ENCODE measurements at places on chromosomes 6 and 20.
A peak's percentile ranks its signal among the peaks of the same experiment; 100 is the strongest.

DNA sequence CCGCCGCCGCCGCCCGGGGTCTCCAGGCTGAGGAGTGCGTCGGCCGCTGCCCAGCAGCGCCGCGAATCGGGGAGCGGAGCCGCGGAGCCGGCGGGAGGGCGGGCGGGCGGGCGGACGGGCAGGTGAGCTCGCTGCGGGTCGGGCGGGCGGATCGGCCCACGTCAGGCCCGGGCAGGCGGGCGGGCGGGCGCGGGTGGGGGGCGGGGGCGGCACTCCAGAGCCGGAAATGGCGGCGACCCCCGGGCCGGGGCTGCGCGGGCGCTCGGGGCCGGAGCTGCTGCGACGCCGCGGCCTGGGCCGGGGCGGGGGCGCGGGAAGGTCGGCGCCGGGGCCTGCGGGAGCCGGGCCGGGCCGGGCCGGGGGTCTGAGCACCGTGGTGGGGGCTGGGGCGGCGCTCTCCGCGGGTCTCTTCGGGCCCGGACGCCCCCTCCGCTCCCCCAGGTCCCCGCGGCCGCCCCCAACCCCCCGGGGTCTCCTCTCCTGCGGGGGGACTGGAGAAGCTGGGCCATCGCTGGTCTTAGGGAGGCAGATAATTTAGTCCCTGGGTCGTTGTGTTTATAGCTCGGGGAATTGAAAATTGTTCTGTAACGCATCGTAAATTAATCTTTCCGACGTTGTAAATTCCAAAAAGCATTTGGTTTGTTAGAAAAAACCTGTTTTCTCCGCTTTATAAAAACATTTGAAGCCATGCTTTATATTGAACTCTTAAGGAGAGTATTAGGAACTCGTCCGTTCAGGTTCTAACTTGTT is 451 bp downstream of the DNAJC5 start:
- DNase-seq, result no peak

- no peak for DNase-seq
These were observed 24.8 kb downstream of the MTCL3 start for GRCh38 chr6:127494240-127494767.

DNA sequence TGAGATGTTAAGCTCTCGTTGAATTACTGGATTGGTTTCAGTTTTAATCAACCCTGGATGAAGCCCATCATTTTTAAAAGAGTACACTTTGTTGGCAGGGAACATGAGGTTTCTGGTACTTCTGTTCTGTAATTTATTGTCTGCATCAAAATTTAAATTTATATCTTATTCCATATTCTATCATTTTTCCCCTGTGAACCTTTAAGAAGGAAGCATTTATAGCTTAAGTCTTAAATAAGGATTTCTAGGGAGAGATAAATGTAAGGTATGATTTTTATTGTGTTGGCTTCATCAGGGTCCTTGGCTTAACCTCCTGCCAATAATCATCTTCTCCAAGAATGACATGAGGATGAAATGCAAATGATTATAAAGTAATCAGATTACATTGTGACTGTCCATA is 40.6 kb downstream of the MLIP start:
- no peak for DNase-seq

DNA sequence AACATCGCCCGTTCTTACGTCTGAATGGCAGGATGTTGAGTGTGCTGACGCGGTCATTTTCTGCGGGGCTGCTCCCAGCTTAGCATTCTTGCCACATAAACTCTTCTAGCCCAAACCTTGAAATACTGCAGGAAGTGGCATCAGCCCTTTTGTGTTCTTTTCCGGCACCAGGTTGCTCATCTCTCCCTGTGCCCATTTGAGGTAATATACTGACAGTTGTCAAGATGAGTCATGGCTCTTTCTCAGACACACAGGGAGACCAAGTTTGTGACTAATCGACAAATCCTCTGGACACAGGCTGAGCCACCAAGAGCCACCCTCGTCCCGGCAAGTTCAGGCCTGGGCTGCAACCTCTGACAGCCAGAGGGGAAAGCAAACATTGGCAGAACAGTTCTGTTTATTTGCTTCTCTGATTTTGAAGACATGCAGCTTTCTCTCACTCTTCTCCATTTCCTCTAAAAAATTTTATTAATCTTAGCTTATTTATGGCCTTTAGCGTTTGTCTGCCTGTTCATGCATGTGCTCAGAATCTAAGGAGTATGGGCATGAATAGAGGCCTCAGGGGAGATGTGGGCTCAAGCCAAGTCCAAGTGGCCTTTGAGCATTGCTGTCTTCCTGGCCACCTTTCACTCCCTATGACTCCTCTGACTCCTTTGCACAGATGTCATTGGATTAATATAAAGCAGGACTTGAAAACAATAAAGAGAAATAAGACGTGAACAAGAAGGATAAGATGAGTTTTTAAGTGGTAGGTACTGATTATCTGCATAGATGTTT is 328.2 kb upstream of the JAG1 start:
- DNase-seq, result peak; percentile 55

DNA sequence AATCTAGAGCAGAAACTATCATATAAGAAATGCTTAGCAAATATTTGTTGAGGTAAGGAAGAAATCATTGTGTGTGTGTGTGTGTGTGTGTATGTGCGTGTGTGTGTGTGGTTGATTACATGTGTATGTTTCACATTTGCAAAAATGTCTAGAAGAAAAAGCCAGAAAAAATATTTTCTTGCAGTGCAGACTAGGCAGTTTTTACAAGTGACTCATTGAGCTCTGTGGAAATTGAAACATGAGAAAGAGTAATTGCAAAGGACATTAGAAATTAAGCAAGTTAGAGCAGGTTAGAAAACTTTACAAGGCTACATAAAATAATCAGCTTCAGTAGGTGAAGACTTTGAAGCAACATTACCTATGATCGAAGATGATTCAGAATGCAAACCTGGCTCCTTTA is 669.0 kb upstream of the EYS start:
- no peak for DNase-seq

DNA sequence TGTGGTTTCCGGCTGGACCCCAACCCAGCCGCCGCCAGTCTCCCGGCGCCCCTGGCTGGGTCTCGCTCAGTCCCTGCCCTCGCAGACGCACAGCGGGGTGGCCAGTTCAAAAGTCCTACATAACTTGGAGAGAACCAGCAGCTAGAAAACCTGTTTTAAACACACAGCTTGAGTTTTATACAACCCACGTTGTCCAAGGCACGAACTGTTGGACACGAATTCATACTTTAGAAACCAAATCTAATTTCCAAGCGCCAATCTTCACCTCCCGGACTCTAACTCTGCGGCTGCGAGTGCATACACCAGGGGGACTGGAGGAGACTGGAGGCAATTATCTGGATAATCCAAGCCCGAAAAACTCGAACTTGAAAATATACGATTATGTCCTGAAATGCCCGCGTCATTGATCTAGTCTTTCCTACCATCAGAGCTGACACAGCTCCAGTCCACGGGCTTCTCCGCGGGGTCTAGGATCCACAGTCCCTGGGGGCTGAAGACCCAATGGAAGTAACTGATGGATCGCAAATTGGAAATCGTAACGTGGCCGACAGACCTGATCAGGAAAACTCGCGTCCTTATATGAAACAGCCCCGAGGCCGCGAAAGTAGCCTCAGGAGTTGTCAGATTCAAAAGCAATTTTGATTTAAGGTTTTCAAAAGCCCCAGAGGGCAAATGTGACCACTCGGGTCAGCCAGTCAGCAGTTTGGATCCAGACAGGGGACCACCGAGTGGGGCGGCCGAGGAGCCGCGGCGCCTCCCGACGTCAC is 843 bp upstream of the HEY2 start:
- no peak for DNase-seq

DNA sequence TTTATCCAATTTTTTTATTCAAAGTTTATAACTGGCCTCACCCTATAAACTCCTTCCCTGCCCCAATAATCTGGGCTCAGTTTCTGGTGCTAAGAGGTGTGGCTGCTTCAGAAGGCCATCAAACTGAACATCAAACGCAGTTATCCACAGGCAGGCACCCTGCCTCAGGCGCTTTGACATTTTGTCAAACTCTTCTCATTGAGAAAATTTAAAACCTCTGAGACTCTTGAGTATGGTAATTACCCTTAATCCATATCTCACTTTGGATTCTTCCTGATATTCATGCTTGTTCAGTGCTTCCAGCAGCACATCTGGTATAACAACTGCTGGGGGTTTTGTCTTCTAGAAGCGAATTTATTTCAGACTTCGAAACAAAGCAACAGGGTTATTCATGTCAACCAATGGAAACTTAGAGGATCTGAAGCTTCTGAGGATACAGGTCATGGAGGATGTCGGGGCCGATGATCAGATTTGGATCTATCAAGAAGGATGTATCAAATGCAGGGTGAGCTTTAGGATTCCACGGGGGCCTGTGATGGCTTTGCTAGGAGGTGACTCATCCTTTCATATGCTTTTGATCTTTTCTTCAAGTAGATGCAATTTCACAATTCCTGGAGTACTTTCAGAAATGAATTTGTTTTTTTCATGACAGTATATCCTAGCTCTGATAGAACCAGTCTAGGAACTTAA is 68.2 kb downstream of the RTN4IP1 start:
- no peak for DNase-seq

DNA sequence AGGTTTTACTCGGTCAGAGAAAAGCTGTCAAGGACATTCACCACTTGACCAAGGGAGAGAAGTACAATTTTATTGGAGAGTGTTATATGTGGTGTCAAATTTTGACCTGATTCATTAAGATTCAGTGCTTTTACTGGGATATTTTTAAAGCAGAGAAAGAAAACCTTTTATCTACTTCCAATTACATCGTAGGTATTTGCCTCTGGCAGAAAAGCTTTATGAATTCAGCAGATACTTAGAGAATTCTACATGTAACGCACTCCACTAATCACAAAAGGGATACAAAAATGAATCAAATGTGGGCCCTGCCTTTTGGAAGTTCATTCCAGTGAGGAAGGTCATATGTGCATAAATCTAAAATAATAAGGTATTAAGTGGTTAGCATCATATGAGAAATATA is 133.7 kb downstream of the STXBP5 start:
- DNase-seq, result no peak

GRCh38 chr6:74891349-74891831 is 314.5 kb downstream of the COL12A1 start:
- no peak for DNase-seq

GRCh38 chr6:80860107-80860506 is 753.6 kb downstream of the BCKDHB start:
- DNase-seq, result no peak

- no peak for DNase-seq
These were observed 331.8 kb downstream of the RIMS1 start for GRCh38 chr6:72218125-72218524.

- DNase-seq, result no peak
These were observed 34.1 kb upstream of the HLA-DQB1 start for GRCh38 chr6:32700391-32701040.

GRCh38 chr6:33428224-33428965 is 8.5 kb downstream of the SYNGAP1 start:
- DNase-seq, result no peak

- DNase-seq, result no peak
These were observed 79.7 kb upstream of the FOXP4 start for GRCh38 chr6:41466437-41466990.

GRCh38 chr6:135114355-135115145 is 59.9 kb upstream of the HBS1L start:
- DNase-seq, result no peak

- DNase-seq, result no peak
These were observed 35.4 kb upstream of the SSTR4 start for GRCh38 chr20:22999756-23000155.

DNA sequence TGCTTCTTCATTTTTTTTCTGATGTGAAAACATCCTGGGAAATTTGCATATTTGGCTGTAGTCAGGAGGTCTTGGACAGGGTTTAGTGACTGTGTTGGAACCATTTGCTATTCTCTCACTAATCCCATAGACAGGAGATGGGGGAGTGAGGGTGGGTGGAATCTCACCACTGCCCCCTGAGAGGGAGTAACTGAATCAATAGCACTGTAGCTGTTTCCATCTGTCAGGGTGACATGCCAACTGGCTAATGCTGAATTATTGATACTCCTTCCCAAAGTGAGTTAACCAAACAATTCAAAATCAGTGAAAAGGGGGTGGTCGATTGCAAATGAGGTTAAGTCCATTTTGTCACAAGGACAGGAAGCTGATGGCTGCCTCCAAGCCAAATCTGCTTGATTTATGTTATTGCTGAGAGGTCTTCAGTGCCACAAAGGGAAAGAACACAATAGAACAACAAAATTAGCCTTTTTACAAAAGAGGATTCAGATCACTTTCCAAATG is 55.1 kb upstream of the B3GAT2 start:
- DNase-seq, result no peak

DNA sequence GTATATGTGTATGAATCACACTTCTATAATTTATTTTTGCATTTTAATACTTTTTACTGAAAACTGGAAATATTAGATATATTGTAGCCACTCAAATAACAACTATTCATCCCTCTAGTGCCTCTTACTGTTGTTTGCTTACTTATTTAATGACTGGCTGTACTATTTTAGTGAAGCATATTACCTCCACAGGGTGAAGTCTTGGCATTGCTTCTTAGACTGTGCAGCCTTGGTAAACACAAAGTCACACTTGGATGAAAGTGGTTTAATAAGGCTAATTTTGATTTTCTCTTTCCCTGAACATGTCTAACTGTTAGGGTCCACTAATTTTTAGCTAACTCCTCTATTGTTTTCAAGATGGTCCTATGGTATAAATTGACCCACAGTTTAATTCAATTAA is 1043.2 kb upstream of the ADGRB3 start:
- no peak for DNase-seq

DNA sequence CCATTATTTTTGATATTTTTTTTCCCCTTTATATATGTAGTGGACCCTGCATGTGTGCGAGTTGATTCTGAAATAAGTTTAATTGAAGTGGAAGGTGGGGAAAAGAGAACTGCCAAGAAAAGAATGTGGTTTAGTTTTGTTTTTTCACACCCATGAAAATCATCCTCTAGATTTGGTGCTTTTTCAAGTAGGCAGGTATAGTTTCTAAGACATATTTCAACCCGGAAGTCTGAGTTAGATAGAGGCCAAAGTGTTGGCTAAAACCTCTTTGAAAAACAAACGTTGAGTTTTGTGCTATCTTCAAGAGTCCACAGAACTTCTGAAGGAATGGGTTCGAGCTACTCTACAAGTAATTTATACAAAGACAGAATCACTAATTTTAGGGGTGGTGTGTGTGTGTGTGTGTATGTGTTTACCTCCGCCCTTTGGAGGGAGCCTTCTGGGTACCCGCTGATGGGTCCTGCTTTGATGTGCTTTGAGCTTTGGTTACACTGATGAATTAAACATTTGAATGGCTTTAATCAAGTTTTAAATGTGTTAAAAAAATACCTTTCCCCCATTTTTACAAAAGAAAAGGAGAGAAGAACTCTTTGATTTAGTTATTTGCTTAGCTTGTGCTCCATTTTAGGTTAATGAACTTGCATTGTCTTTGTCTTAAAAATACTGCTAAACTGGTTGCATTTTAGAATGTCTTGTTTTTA is 2.5 kb downstream of the RREB1 start:
- no peak for DNase-seq

GRCh38 chr6:33878562-33878961 is 74.8 kb upstream of the MLN start:
- DNase-seq, result no peak

- DNase-seq, result no peak
These were observed 1.4 kb upstream of the KHDC1 start for GRCh38 chr6:73264446-73264845.

DNA sequence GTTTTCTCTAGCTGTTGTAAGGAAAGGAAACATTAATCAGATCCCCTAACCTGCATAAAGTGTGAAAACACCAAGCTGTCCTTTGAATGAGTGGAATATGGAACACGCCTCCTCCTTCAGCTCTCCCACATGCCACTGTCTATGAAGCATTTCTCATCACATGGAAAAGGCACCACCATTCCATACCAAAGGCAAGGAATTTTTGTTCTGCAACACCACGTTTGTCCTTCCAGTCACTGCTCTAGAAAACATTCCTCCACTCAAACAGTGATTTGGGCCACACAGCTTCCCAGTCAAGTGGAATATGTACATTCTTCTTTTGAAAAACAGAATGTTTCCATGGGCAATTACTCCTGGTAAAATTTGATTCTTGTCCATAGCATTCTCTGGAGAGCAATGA is 120.1 kb downstream of the OPRM1 start:
- no peak for DNase-seq
